ENCODE measurements at places on chromosomes 6 and 20.

- DNase-seq: no peak
These were observed 147.4 kb downstream of the ALDH8A1 start for GRCh38 chr6:134802426-134803058.

GRCh38 chr20:53711333-53712211, 117.9 kb upstream of the ZNF217 start:
- no peak for DNase-seq

- DNase-seq: no peak
These were observed 618.6 kb downstream of the CBLN4 start for GRCh38 chr20:55386686-55387085.

DNA sequence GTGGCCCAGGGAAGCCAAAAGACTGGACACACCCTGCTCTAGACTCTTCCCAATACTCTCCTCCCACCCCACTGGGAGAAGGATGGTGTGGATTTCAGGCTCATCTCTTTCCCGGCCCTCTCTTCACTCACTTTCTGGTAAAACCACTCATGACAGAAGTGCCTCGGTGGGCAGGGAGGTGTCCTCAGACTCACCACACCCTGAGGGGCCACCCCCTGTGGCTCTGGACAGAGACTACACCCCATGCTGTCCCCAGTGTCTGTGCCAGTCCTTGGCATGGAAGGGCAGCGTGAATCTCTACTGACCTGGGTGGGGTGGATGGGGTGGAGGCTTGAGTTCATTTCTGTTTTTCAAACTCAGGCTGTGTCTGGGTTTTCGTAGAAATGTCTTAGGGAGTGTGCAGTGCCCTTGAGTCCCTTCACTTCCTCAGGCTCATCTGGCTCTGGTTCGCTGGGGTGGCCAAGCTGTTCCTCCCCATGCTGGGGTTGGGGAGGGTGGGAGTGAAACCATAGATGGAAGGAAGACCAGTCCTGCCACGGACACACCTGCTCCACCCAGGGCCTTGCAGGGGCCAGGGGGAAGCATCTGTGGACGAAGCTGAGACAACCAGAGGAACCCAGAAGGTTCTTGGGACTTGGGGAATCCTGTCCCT, 59.1 kb downstream of the EZR start:
- no peak for DNase-seq

DNA sequence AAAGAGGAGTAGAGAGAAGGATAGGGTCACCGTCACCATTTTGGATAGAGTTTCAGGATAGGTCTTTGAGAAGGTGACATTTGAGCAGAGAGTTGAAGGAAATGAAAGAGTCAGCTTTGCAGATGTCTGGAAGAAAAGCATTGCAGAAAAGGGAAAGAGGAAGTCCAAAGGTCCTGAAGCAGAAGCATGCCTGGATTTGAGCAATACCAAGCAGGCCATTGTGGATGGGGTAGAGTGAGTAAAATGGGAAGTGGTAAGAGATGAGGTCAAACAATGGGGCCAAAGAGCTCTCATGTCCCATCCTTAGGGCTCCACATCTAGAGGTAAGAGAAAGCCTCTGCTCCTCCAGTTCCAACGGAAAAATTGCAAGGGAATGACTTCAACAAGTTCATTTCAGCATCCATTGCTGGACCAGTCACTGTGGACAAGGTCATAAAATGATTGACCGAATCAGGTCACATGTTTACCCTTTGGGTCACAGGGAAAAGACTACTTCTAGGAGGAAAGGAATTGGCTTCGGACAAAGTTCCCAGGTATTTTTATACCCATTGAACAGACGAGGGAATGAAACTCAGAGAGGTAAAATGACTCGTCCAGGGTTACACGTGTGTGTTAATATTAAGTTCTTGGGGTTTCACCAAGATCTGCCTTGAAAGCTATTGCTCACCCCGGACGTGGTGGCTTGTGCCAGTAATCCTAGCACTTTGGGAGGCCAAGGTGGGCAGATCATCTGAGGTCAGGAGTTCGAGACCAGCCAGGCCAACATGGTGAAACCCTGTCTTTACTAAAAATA, 6.6 kb upstream of the SAMHD1 start:
- no peak for DNase-seq

DNA sequence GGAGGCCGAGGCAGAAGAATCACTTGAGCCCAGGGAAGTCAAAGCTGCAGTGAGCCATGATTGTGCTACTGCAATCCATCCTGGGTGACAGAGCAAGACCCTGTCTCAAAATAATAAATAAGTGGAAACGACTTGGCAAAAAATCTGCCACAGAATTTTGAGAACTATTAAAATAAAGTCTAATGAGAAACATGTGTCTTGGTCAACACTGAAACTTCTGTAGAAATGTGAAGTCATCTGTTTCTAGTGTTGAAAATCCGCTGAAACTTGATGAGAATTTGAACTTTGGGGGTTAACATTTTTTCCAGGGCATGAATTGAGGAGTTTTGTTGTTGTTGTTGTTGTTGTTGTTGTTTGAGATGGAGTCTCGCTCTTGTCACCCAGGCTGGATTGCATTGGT, 29.0 kb upstream of the BCLAF1 start:
- DNase-seq: no peak

- peak; percentile 32 for DNase-seq
These were observed 51.9 kb downstream of the GCLC start for GRCh38 chr6:53492860-53493634.

DNA sequence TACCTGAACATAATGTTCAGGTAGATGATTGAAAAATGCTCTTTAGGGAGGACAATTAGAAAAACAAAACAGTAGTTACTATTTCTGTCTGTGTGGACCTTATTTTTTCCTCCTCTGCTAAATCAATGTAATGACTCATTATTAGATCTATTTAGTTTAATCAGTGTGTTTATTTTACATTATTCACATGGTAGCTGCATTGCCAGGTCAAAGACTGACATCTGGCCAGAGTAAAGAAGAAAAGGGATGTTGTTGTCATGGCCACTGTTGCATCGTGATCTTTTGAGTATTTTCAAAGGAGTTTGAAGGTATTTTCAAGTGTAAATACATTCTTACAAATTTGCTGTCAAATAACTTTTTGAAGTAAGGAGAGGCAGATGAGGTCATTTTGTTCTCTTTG, 5.9 kb downstream of the CMTR1 start:
- DNase-seq: no peak

- no peak for DNase-seq
These were observed 5.6 kb downstream of the LZTS3 start for GRCh38 chr20:3167738-3168078.

- DNase-seq: no peak
These were observed 85.4 kb downstream of the SOX4 start for GRCh38 chr6:21678990-21679389.

DNA sequence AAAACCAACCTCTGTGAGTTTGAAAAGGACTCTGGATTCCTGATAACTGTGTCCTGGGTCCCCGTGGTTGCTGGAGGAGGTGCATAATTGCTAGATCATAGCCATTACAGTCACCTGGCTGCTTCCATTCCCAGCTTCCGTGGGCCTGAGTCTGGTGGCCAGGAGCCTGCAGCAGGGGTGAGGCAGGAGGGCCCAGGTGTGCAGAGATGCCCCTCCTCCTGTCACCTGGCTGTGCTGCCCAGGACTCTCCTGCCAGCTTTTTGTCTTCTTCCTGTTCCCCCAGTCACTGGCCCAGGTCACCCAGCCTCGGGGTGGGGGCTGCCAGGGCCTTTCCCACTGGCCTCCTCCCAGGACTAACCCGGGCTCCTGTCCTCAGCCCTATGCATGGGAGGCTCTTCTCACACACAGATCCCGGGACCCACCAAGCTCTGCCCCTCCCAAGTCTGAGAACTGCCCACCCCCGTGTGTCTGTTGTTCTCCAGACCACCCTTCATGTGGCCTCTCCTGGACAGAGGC, 30.0 kb downstream of the RAET1L start:
- DNase-seq: no peak

- no peak for DNase-seq
These were observed 15.8 kb downstream of the SHPRH start for GRCh38 chr6:145948328-145948727.
